ENCODE measurements at places on chromosomes 11 and 22.

GRCh38 chr11:63682066-63683021 lies 1.0 kb downstream of the RTN3 start:
- DNase-seq = no peak

GRCh38 chr22:43216738-43217137 lies 29.8 kb upstream of the TTLL12 start:
- DNase-seq = no peak

GRCh38 chr11:83102834-83103233 lies 31.1 kb upstream of the RAB30 start:
- no peak for DNase-seq

GRCh38 chr11:120526241-120526640 lies 14.7 kb downstream of the GRIK4 start:
- DNase-seq = no peak

DNA sequence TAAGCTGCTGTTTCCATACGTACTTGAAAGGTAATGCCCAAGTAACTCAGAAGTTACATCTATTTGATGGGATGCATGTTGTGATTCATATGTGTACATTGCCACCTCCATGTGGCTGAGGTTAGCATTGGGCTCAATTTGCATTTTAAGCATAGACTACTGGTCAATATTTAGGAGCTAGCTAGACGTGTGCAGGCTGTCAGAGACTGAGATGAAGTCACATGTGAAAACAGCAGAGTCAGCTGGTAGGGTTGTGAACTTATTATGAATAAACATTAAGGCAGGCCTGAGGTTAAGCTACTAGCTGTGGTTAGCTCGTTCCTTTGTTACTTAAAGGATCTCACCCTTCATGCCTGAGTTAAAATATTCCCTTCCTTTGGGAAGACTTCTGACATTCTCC lies 114.5 kb upstream of the MTNR1B start:
- DNase-seq = no peak

- DNase-seq = no peak
Observed at GRCh38 chr22:31857247-31857646, 87.1 kb upstream of the YWHAH start.

- no peak for DNase-seq
Observed at GRCh38 chr11:78564490-78565467, 9.9 kb downstream of the NARS2 start.
